ENCODE measurements at places on chromosomes 5 and 9. TPM values are rescaled to one million over a fixed set of nuclear protein-coding genes. Genes with fewer than 3 reads are reported as not detected.

- no peak within 1 kb of the TSS for H3K27ac ChIP-seq
- H3K36me3 ChIP-seq = no peaks in the 10 kb centered on the region
- peaks cover 57% of the 10 kb centered on the region for H3K27me3 ChIP-seq
- H3K4me1 ChIP-seq = peaks cover 18% of the 10 kb centered on the region
- peak; percentile 60 for DNase-seq
These were observed at the start of gene ANKRD18A for GRCh38 chr9:38620483-38621433. Gene ANKRD18A, minus strand, starts transcription at chr9:38620596. Its CDS starts 311 bp downstream, at chr9:38620285.

- no peaks in the 10 kb centered on the region for H3K4me1 ChIP-seq
- DNase-seq = no peak
- no peak overlapping the region for H3K4me3 ChIP-seq
- H3K27ac ChIP-seq = no peak overlapping the region
- no peaks in the 10 kb centered on the region for H3K36me3 ChIP-seq
These were observed 93.5 kb upstream of the SMIM23 start for GRCh38 chr5:171692107-171692506.

DNA sequence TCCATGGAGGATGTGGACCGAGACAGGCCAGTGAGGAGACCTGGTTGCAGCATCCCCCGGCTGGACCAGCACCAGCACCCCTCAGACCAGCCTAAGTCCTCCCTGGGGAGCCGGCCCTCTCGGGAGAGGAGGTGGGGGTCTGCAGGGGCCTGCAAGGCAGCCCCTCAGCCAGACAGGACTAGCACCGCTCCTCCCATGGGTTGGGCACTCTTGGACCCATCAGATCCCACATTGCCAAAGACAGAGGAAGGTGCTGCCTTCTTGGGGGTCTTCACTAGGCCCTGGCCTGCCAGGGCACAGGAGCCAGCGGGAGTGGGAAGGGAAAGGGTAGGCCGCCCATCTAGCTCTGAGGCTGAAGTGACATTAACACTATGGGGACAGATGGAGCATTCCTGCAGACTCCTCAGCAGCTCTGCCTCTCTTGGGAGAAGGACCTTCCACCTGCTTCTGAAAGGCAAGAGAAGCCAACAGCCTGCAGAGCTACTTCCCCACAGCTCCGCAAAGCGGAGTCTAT is 6.8 kb downstream of the IL13 start:
- no peak for DNase-seq
- no peak overlapping the region for H3K27ac ChIP-seq
- no peaks in the 10 kb centered on the region for H3K4me1 ChIP-seq

DNA sequence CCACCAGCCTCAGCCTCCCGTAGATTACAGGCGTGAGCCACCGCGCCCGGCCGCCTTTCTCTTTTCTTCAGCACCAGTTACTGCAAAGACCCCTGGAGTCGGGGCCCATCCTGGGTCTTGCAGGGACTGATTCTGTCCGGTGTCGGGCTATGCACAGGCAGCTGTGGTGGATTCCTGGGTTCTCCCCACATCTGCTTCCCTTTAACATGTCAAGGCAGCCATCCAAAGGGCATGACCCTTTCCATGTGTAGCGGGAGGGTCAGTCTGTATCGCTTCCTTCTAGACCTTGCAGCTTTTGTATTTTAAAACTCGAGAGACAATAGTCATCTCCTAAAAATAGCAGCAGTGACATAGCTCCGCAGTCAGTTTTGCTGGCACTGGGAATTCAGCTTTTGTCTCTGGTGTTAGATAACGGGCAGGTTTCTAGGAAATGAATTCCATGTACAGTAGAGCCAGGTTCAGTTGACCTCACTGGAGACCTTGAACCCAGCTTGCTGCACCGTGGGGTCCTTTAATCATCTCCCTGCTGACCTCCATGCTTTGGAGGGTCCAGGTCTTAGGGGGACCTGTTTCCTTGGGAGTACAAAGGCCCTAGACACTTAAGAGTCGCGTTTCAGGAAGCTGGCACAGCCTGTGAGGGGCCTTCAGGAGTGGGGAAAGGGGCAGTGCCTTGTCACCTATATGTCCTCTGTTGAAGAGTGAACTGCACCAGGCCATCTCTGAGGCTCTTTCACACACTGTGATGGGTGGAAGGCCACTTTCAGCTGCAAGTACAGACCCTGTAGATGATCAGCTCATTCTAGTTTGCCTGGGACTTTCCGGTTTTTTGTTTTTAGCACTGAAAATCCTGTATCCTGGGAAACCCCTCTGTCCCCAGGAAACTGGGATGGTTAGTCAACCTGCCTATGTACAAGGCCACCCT is 13.8 kb downstream of the ANKRD33B start:
- H3K27me3 ChIP-seq = no peaks in the 10 kb centered on the region
- H3K36me3 ChIP-seq = no peaks in the 10 kb centered on the region

DNA sequence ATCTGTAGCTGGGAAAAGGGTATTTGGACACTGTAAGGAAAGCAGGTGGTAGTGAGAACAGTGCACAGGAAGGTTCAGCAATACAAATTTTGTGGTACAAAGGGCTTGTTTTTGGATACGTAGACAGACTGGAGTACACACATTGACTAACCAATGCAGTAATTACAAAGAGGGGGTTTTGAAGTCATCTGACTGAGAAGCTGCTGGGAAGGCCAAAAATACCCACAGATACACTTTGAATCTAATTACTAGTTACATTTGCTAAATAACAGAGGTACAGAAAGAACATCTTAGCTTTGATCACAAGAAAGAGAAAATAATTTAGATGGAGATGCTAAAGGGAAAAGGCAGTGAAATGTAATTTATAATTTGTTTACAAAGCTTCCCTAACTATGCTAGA is 45.9 kb downstream of the PKD2L2 start:
- H3K27me3 ChIP-seq = no peaks in the 10 kb centered on the region
- H3K27ac ChIP-seq = no peak overlapping the region

DNA sequence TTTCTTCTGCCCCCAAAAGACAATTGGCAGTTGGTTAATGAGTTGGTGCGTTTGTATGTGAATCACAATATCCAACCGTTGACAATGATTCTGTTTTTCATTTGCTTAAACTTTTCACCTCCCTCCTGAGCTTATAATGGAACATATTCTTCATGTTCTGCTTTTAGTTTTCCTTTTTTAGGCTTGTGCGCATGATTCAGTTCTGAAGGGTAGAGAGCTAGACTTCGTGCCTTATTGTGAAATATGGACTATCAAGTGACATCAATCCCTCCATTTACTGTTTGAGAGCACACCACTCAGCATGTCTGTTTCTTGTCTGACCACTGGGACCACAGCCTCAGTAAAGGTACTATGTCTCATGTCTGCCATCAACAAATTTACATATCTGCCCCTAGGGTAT is 30.5 kb upstream of the LPAR1 start:
- H3K27ac ChIP-seq = no peak overlapping the region
- no peaks in the 10 kb centered on the region for H3K36me3 ChIP-seq
- no peak overlapping the region for H3K4me3 ChIP-seq

GRCh38 chr9:109519366-109519765 is 21.3 kb upstream of the PTPN3 start:
- no peak for DNase-seq
- H3K4me3 ChIP-seq = no peak overlapping the region
- H3K4me1 ChIP-seq = no peaks in the 10 kb centered on the region
- H3K27ac ChIP-seq = no peak overlapping the region

GRCh38 chr5:132076983-132077382 is 3.4 kb downstream of the CSF2 start:
- H3K36me3 ChIP-seq = no peaks in the 10 kb centered on the region
- no peak for DNase-seq
- no peak overlapping the region for H3K27ac ChIP-seq
- no peak overlapping the region for H3K4me3 ChIP-seq
- H3K27me3 ChIP-seq = no peaks in the 10 kb centered on the region

DNA sequence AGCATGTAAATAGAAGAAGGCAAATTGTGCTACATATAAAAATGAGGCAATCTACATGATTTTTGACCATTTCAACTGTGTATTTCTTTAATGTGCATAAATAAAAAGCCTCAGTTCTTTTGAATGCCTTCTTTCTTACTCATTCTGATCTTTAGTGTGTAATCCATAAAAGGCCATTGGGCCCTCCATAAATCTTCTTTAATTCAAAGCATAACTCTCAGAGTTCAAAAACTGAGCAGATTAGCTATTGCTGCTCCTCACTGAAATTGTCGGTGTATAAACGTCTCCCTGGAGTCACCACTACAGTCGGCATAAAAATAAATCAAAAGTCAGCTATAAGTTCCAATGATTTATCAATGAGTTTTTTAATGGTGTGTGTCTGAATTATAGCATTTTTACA is 45.3 kb upstream of the ADAMTSL1 start:
- no peak overlapping the region for H3K4me3 ChIP-seq
- H3K36me3 ChIP-seq = no peaks in the 10 kb centered on the region
- H3K27ac ChIP-seq = no peak overlapping the region
- no peak for DNase-seq
- peaks cover 8% of the 10 kb centered on the region for H3K4me1 ChIP-seq

- H3K27ac ChIP-seq = no peak overlapping the region
- DNase-seq = no peak
- no peaks in the 10 kb centered on the region for H3K27me3 ChIP-seq
- no peaks in the 10 kb centered on the region for H3K4me1 ChIP-seq
These were observed 44.7 kb downstream of the CCL28 start for GRCh38 chr5:43367453-43367852.

GRCh38 chr5:61941637-61942036 is 364.4 kb upstream of the KIF2A start:
- no peaks in the 10 kb centered on the region for H3K4me1 ChIP-seq
- no peak for DNase-seq
- no peaks in the 10 kb centered on the region for H3K36me3 ChIP-seq
- no peaks in the 10 kb centered on the region for H3K27me3 ChIP-seq
- no peak overlapping the region for H3K27ac ChIP-seq

DNA sequence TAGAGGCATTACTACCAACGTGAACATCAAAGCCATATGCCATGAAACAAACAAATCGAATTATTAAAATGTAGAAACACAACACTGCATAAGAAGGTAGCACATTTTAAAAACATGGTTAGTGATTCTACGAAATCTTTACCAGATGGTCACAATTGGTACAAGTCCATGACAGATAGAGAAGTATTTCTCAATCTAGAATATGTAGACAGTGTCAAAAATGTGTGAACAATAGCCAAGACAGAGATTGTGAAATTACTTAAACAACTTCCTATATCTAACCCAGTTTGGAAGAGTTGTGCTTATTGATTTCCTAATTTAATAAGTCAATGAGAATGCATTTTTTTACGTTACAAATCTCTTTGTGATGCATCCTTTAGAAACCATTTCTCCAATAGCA is 1121.6 kb downstream of the MAT2B start:
- H3K4me1 ChIP-seq = no peaks in the 10 kb centered on the region
- no peak overlapping the region for H3K27ac ChIP-seq
- no peaks in the 10 kb centered on the region for H3K27me3 ChIP-seq
- no peak overlapping the region for H3K4me3 ChIP-seq
- no peaks in the 10 kb centered on the region for H3K36me3 ChIP-seq
- DNase-seq = no peak

DNA sequence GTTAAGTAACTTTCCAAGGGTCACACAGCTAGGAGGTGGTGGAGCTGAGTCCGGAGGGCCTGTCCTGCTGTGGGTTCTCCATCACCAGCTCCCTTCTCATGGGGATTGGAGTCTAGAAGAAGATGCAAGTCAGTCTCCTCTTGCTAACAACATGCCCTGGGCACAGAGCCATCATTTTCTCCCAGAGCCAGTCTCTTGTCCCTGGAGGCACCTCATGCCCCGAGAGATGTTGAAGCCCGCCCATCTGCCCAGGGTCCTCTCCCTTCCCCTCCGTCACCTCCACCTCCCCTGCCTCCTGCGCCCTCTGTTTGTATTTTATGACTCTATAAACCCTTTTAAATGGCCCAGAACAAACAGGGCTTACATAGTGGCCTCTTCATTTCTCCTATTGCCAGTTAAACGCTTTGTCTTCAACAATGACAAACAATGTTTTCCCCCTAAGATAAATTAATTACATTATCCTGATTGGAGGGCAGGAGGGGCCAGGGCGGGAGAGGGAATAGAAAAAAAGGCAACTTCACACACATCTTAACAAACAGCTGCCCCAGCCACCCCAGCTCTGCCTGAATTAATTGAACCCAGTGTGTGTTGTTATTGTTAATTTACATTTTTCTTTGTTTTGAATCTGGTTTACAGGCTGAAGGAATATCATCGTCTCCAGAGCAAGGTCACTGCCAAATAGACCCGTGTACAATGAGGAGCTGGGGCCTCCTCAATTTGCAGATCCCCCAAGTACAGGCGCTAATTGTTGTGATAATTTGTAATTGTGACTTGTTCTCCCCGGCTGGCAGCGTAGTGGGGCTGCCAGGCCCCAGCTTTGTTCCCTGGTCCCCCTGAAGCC is 55.8 kb downstream of the ASS1 start:
- no peak for DNase-seq
- peaks cover 6% of the 10 kb centered on the region for H3K4me1 ChIP-seq
- H3K27ac ChIP-seq = no peak overlapping the region
- H3K36me3 ChIP-seq = no peaks in the 10 kb centered on the region

DNA sequence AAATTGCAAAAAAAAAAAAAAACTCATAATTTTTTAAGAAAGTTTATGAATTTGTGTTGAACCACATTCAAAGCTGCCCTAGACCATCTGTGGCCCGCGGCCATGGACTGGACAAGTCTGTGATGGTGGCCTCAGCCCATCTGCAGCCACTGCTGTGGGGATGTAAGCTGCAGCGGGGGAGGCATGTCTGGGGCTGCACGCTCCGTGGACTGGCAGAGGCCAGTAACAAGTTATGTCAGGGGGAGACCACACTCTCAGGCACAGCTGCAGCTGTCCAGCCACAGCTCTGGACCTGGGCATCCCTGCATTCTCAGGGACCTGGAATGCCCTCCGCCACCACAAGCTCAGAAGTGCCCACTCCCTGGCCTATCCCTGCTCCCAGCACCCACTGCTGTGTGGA is 1272.3 kb upstream of the CDH9 start:
- no peak overlapping the region for H3K27ac ChIP-seq
- H3K36me3 ChIP-seq = no peaks in the 10 kb centered on the region
- no peaks in the 10 kb centered on the region for H3K27me3 ChIP-seq
- no peak for DNase-seq

DNA sequence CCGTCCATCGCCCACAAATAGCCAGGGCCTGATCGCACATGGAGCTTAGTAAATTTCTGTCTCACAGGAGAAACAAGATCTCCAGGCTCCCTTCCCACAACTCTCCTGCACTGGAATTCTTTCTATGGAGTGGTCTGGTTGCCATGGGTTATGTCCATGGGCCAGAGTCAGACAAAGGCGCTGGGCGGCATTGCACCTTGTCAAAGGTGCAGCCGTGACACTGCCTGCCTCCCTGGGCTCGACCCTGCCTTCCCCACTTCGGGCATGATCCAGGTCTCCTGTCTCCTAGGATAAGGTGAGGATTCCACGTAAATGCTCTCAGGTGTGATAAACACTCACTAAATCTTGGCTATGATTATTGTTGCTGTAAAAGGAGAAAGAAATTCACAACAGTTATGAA is 130.0 kb downstream of the ADAMTS16 start:
- H3K27ac ChIP-seq = no peak overlapping the region
- no peaks in the 10 kb centered on the region for H3K36me3 ChIP-seq
- H3K4me3 ChIP-seq = no peak overlapping the region
- H3K4me1 ChIP-seq = peaks cover 8% of the 10 kb centered on the region

- no peak overlapping the region for H3K27ac ChIP-seq
- no peak for DNase-seq
- no peaks in the 10 kb centered on the region for H3K36me3 ChIP-seq
- H3K27me3 ChIP-seq = no peaks in the 10 kb centered on the region
- no peak overlapping the region for H3K4me3 ChIP-seq
These were observed 4.1 kb upstream of the APC start for GRCh38 chr5:112733586-112733985.

GRCh38 chr5:6829150-6829784 is 116.0 kb downstream of the TENT4A start:
- H3K4me1 ChIP-seq = no peaks in the 10 kb centered on the region
- DNase-seq = no peak
- H3K36me3 ChIP-seq = no peaks in the 10 kb centered on the region
- no peak overlapping the region for H3K4me3 ChIP-seq
- no peaks in the 10 kb centered on the region for H3K27me3 ChIP-seq

ADAMTS6 gene
- 0.72 TPM for polyA plus RNA-seq

CAVIN4 gene
- polyA plus RNA-seq = 0.22 TPM

CDH9 gene
- 0.15 TPM for polyA plus RNA-seq

ADAMTS19 gene
- 0.46 TPM for polyA plus RNA-seq

CLIC3 gene
- 3.8 TPM for polyA plus RNA-seq

All from adrenal gland (tissue), 19 donors.